Vagina (tissue), 2 donors: ENCODE measurements at places on chromosomes 7 and 10. TPM values are rescaled to one million over a fixed set of nuclear protein-coding genes. Genes with fewer than 3 reads are reported as not detected.

DNA sequence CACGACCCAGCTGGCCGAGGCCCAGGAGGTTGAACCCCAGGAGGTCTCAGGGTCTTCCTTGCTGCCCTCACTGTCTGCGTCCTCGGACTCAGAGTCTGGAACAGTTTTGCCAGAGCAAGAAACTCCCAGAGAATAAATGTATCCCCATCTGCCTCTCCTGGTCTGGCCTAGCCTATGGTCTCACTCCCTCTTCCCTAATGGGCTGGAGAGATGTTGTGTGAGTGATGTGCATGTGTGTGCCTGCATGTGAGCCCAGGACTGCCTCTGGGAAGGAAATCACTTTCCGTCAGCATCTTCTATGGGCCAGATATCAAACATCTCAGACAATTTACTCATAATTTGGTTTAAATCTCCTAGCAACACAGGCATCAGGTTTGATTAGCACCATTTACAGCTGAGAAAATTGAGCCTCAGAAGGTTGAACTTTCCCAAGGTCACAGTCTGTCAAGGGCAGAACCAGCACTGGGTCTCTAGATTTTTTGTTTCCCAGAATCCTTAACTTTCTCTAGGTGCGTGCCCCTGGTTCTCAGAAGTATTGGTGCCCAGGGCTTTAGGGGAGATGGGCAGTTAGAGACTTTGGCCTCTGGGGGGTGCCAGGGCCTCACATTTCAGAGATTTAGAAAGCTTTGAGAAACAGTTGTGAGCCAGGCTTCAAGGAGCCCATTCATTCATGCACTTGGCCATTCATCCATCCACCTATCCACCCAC, 4.9 kb downstream of the TMEM270 start:
- no peak overlapping the region for H3K4me3 ChIP-seq
- no peak for DNase-seq
- H3K27me3 ChIP-seq: no peaks in the 10 kb centered on the region
- no peak overlapping the region for H3K27ac ChIP-seq
- peaks cover 20% of the 10 kb centered on the region for H3K4me1 ChIP-seq

- H3K27ac ChIP-seq: no peak overlapping the region
- DNase-seq: no peak
- no peaks in the 10 kb centered on the region for H3K36me3 ChIP-seq
These were observed 33.9 kb downstream of the CYCS start for GRCh38 chr7:25091176-25091575.

GRCh38 chr10:130725474-130725970, 586.0 kb downstream of the TCERG1L start:
- H3K4me1 ChIP-seq: no peaks in the 10 kb centered on the region
- no peak for DNase-seq
- H3K4me3 ChIP-seq: no peak overlapping the region
- H3K36me3 ChIP-seq: no peaks in the 10 kb centered on the region
- no peak overlapping the region for H3K27ac ChIP-seq

GRCh38 chr7:138407792-138408191, 52.3 kb upstream of the TRIM24 start:
- DNase-seq: no peak
- H3K27ac ChIP-seq: no peak overlapping the region
- H3K36me3 ChIP-seq: no peaks in the 10 kb centered on the region
- no peaks in the 10 kb centered on the region for H3K4me1 ChIP-seq
- no peaks in the 10 kb centered on the region for H3K27me3 ChIP-seq

GRCh38 chr7:57071-57470, 135.3 kb upstream of the FAM20C start:
- no peak for DNase-seq
- no peaks in the 10 kb centered on the region for H3K27me3 ChIP-seq
- no peaks in the 10 kb centered on the region for H3K4me1 ChIP-seq
- no peak overlapping the region for H3K4me3 ChIP-seq
- no peak overlapping the region for H3K27ac ChIP-seq

- H3K4me3 ChIP-seq: no peak overlapping the region
- no peaks in the 10 kb centered on the region for H3K27me3 ChIP-seq
- no peaks in the 10 kb centered on the region for H3K4me1 ChIP-seq
- no peak for DNase-seq
- no peaks in the 10 kb centered on the region for H3K36me3 ChIP-seq
These were observed 12.8 kb upstream of the CNNM1 start for GRCh38 chr10:99316374-99316773.

DNA sequence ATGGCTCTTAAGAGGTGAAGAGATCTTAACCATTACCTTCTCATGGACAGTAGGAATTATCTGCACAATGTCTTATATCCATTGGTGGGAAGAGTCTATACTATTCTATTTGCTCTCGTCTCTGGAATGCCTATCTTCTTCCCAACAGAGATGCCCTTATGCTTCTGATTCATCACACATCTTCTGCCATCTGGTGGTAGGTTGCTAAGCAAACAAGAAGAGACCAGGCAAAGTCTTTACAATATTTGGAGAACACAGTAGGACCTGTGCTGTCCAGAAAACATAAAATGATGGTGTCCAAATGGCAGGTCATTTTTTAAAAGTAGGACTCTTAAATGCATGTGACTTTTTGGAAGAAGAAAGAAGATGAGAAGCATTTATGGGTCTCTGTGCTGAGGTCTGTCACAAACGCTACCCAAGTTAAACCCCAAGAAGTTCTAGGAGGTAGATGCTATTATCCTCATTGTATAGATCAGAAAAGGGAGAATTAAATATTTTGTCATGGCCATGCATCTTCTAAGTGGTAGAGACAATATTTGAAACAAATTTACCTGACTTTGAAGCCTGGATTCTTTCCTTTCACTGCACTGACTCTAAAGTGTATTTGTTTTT, 67.8 kb upstream of the NXPH1 start:
- H3K27ac ChIP-seq: no peak overlapping the region
- no peaks in the 10 kb centered on the region for H3K4me1 ChIP-seq
- no peaks in the 10 kb centered on the region for H3K36me3 ChIP-seq
- no peak for DNase-seq
- H3K4me3 ChIP-seq: no peak overlapping the region
- no peaks in the 10 kb centered on the region for H3K27me3 ChIP-seq

GRCh38 chr10:103281753-103282152, 4.8 kb downstream of the INA start:
- H3K4me1 ChIP-seq: peaks cover 13% of the 10 kb centered on the region
- no peak overlapping the region for H3K27ac ChIP-seq
- H3K36me3 ChIP-seq: no peaks in the 10 kb centered on the region
- no peak overlapping the region for H3K4me3 ChIP-seq
- H3K27me3 ChIP-seq: peaks cover 18% of the 10 kb centered on the region
- DNase-seq: no peak

- no peak for DNase-seq
- peaks cover 8% of the 10 kb centered on the region for H3K4me1 ChIP-seq
- H3K36me3 ChIP-seq: no peaks in the 10 kb centered on the region
- no peaks in the 10 kb centered on the region for H3K27me3 ChIP-seq
- no peak overlapping the region for H3K4me3 ChIP-seq
These were observed 44.3 kb upstream of the CABCOCO1 start for GRCh38 chr10:61618388-61618961.

DNA sequence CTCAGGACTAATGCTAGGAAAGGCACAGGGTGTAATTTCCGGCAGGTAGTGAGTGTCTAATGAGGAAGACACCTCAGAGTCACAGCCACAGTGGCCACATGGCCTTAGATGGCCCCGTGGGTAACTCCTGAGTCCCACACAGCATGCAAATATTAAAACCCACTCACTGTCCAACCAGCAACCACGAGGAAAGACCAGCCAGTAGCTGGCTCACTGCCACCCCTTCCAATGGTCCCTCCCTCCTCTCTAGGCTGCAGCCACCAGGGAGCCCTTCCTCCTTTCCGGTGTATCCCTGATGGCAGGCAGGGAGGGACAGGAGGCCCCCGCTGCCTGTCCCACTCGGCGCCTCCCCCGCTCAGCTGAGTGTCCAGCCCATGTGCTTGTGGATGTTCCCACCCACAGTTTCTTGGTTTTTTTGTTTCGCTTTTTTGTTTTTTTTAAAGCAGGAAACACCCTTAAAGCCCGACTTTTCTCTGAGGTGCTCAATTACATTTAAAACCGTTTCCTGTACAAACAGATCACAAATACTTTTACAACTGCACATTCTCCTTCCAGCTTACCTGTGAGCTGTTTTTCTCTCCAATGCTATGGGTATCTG, 9.2 kb downstream of the BNIP3 start:
- no peaks in the 10 kb centered on the region for H3K27me3 ChIP-seq
- H3K4me1 ChIP-seq: peaks cover 12% of the 10 kb centered on the region
- no peak overlapping the region for H3K4me3 ChIP-seq
- peaks cover 37% of the 10 kb centered on the region for H3K36me3 ChIP-seq
- H3K27ac ChIP-seq: no peak overlapping the region

DNA sequence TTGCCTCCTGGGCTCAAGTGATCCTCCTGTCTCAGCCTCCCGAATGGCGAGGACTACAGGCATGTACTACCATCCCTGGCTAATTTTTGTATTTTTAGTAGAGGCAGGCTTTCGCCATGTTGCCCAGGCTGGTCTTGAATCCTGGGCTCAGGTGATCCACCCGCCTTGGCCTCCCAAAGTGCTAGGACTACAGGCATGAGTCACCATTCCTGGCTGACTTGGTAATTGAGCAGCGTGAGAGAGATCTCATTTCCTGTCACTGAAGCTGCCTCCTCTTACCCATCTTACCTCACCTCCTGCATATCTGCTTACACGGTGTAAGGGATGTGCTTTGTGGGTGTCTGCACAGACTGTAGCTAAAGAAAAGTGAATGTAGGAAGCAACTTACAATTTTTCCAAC, 9.7 kb downstream of the IFIT3 start:
- H3K4me3 ChIP-seq: no peak overlapping the region
- no peaks in the 10 kb centered on the region for H3K27me3 ChIP-seq
- no peak for DNase-seq
- H3K27ac ChIP-seq: no peak overlapping the region
- H3K36me3 ChIP-seq: peaks cover 20% of the 10 kb centered on the region

DNA sequence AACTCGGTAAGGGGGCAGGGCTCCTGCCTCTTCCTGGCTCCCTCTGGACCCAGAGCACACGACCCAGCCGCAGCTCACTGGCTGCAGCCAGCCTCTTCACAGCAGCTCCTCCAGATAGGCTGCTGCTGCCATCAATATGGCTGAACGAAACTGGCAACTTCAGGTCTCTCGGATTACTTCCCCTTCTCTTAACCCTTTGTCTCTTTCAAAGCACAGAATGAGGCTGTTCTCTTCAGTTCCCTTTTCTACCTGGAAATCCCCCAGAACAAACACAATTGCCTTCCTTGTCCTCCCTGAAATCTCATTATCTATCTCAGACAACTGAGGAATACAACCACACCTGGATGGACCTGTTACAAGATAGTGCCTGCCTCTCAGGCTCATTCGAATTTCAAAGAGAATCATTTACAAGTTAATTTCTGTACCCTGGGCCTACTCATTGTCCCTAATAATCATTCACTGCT, 193.4 kb upstream of the MBL2 start:
- no peak overlapping the region for H3K4me3 ChIP-seq
- H3K36me3 ChIP-seq: no peaks in the 10 kb centered on the region
- H3K4me1 ChIP-seq: no peaks in the 10 kb centered on the region

GRCh38 chr10:49053053-49053997, 62.0 kb downstream of the VSTM4 start:
- H3K27ac ChIP-seq: no peak overlapping the region
- H3K4me3 ChIP-seq: no peak overlapping the region
- DNase-seq: no peak
- no peaks in the 10 kb centered on the region for H3K27me3 ChIP-seq
- peaks cover 72% of the 10 kb centered on the region for H3K4me1 ChIP-seq

DNA sequence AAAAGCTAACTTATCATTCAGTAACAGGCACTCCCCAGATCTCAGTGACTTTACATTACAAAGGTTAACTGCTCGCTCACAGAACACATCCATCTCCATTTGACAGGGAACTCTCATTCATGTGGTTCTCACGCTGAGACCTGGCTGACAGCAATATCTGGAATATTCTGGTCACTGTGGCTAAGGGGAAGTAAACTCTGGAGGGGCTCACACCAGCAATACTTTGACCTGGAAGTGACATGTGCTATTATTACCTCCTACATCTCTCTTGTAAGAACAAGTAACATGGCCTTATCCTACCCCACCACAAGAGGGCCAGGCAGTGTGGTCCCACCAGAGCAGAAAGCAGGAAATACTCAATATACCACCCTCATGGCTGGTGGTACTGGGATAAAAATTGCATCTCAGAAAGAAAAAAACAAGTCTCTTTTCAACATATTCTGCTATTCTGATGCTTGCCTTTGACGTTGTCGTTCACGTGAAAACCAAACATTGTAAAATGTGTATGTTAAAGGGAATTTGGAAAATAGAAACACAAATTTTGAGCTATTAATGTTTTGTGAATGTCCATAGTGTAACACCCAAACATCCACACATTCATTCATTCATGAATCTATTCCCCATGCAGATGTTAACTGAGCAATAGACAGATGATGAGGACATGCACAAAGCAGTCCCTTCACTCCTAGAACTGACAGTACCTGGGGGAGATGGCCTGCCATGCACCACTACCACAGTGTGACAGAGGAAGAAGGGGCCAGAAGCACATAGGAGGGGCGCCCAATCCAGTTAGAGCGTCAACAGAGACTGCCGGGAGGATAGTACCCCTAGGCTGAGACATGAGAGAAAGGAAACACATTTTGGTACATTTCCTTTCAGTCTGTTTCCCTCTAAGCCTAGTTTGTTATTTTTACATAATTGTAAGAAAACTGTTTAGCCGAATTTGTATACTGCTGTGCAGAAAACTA, 166.0 kb upstream of the SP4 start:
- no peak for DNase-seq
- H3K4me1 ChIP-seq: no peaks in the 10 kb centered on the region
- H3K4me3 ChIP-seq: no peak overlapping the region
- H3K36me3 ChIP-seq: no peaks in the 10 kb centered on the region
- H3K27ac ChIP-seq: no peak overlapping the region
- H3K27me3 ChIP-seq: no peaks in the 10 kb centered on the region

Gene ANKRD2
- total RNA-seq: not detected

Gene HUS1
- 28.5 TPM for total RNA-seq

Gene CTAGE4
- 6.6 TPM for total RNA-seq

Gene FAM13C
- 12.8 TPM for total RNA-seq

Gene C1QL3
- total RNA-seq: not detected

Gene AGMO
- total RNA-seq: 0.98 TPM
